NCI-H526 (cell line): ENCODE measurements at places on chromosomes 13 and 19.

- DNase-seq = no peak
Observed at GRCh38 chr13:42394361-42394708, 122.4 kb downstream of the AKAP11 start.

- no peak for DNase-seq
Observed at GRCh38 chr19:19482809-19483596, 32.3 kb downstream of the TSSK6 start.

- no peak for DNase-seq
Observed at GRCh38 chr19:12453495-12453894, 12.7 kb upstream of the ZNF443 start.

DNA sequence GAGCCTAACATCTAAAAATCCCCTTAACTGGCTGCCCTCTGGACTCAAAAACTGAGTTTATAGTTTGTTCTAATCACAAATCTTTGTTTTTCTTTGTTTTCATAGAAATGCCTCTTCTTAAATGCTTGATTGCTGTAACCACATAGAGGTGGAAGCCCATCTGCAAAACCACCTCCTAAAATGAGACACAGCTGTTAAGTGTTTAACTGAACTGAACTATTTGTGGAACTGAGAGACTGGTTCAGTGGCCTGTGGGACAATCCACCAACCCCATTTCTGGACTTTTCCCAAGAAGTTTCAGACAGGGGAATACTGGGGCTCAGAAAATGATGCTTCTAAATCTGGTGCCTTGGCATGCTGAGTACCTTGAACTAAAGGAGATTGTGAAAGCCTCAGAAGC lies 50.9 kb upstream of the TM9SF2 start:
- no peak for DNase-seq

GRCh38 chr13:30851697-30852096 lies 54.4 kb upstream of the MEDAG start:
- peak; percentile 76 for DNase-seq

DNA sequence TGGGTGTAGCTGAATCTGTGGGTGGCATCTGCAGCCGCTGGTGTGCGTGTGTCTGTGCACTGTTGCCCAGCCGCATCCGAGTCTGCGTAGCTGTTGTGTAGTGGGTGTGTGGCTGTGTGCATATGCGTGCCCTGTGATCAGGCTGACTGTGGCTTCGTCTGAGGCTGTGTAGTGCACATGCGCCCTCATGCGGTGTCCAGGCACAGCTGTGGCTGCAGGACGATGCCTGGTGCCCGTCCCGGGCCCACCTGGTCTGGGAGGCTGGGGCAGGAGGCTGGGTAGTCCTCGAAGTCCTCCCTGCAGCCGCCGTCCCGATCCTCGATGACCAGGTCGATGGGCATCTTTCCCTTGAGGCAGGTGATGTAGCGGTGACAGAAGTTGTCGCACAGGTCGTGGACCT lies 4.9 kb downstream of the MEIS3 start:
- peak; percentile 79 for DNase-seq
